ENCODE measurements at places on chromosomes 5 and 9.

- no peak for DNase-seq
Observed at GRCh38 chr9:125910286-125910685, 163.1 kb downstream of the PBX3 start.

DNA sequence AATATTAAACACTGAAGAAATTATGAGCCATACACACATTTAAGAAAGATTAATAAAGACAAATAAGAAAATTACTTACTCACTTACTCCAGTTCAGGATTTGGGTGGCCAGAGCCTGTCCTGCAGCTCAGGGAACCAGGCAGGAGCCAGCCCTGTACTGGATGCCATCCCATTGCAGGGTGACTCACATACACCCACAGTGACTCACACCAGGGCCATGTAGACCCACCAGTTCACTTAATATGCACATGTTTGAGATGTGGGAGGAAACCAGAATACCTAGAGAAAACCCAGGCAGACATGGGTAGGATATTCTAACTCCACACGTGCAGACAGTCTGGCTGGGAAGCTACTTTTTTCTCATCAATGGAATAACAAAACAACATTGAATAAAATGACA, 49.6 kb upstream of the ADRB2 start:
- DNase-seq: peak; percentile 96

DNA sequence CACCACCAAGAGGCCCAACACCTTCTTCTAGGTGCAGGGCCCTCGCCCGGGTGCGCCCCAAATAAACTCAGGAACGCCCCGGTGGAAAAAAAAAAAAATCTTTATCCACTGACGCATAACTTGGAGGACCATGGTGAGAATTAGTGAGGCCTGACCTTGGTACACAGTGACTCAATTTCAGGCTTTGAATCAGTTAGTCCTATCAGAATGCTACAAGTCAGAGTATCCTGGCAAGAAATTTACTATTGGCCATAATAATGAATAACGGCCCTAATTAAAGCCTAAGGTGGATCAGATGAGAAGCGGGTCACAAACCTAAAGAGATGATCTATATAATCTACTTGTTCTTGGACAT, 914.2 kb upstream of the DMAC1 start:
- no peak for DNase-seq

DNA sequence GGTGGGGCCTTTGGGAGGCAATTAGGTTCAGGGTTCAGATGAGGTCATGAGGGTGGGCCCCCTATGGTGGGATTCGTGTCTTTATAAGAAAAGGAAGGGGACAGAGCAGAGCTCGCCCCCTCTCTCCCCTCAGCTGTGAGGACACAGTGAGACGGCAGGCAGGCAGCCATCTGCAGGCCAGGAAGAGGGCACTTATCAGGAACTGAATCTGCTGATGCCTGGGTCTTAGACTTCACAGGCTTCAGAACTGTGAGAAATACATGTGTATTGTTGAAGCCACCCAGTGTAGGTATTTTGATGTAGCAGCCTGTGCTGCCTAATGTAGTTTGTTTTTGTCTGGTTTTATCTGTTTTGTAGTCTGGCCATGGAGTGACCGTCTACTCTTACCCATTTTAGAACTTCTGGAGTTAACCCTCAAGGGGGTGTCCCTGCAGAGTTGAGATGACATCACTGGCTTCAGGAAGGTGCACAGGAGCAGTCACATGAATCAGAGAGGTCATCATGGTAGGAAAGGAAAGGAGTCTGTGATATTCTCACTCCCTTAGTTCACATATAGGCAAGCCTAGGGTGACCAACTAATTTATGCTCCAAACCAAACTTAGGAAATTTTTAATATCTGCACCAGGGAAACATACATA, 71.0 kb downstream of the LRRC70 start:
- no peak for DNase-seq

DNA sequence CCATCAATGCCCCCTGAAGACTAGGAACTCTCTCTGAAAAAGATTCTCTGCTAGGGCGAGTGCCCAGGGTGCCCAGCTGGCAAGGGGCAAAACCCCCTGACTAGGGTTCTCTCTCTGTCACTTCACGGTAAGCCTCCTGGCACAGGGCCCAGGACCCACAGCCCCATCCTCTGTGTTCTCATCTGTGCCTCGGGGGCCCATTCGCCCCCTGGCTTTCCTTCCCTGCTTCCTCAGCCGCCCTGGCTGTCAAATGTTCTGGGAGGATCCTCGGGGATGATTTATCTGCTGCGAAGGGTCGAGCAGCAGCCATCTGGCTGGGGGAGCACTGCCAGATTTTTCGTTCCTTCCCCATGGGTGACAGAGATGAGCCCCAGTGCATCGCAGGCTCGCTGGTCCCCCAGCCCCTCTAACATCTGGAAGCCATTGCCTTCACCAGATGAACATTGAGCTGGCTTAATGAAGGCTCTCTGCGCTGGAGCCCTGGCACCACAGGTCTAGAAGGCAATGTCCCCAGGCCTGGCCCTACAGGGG, 24.2 kb downstream of the HMCN2 start:
- no peak for DNase-seq

GRCh38 chr5:108367679-108368334, 14.1 kb downstream of the FBXL17 start:
- no peak for DNase-seq

- peak; percentile 51 for DNase-seq
Observed at GRCh38 chr5:175464074-175464941, 14.1 kb upstream of the SFXN1 start.

DNA sequence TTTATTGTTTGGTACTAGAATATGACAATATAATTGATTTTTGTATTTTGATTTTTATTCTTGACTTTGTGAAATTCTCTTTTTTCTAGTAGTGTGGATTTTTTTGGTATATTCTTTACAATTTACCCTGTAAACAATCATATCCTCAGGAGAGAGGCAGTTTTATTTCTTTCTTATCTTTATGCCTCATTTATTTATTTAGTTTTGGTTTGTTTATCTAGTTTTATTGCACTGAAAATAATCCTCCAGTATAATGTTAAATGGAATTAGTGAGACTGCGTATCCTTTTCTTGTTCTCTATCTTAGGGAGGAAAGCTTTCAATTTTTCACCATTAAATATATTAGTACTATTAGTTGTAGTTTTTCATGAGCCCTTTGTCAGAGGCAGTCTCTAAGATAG, 109.4 kb downstream of the MACROH2A1 start:
- no peak for DNase-seq

DNA sequence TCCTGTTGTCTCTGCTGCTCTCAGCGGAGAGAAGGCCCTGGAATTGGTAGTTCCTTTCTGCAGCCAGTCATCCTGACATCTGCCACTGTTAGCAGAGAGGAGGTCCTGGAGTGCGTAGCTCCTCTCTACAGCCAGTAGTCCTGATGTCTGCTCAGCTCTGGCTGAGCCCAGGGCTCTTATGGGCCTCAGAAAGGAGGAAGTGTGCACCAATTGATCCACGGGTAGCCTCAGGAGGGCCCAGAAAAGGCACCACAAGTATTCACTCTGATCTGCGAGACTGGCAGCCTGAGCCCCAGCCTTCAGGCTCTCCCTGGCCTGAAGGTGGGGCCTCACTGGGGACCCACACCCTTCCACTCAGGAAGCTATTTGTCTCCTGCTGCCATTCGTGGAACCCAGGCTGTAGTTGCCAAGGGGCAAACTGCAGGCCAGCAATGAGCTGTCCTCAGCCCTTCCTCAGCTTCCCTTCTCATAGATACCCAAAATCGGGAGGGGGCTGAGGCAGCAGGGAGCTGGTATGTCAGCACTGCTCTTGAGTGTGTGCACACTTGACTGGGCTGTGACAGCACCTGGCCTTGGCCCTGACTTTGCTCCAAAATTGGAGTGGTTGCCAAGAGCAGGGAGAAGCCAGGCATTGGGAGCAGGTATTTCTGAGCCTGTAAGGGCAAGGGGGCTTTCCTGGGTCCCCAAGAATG, 1049.5 kb upstream of the ACO1 start:
- DNase-seq: no peak

GRCh38 chr5:14451871-14452270, 129.7 kb upstream of the OTULINL start:
- DNase-seq: no peak

DNA sequence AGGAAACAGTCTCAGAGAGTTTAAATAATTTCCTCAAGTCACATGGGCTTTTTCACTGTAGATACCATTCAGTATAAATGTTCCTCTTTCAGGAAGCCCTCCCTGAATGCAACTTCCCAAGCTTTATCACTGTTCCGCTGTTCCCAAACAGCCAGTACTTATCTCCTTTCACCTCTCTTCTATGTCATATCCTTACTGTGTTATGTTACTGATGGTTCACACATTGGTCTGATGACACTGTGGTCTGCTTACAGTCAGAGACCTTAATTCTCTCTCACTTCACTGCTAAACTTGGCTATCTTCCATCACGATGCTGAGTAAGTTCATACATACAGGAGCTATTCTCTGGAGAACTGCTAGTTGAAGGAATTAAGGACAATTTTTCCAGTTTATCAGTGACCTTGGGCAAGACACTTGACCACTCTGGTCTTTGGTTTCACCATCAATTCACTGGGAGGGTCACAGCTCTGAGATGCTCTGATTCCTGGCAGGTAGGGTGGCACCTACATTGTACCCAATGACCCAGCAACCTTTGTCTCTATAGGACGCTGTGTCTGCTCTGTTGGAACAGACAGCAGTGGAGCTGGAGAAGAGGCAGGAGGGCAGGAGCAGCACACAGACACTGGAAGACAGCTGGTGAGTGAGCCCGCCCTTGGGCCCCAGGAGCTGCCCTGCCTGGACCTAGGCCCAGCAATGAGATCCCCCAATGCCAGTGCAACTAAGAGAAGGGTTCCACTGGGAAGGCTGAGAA, 42.1 kb upstream of the RARS1 start:
- no peak for DNase-seq

GRCh38 chr9:32571969-32572899, 725 bp downstream of the NDUFB6 start:
- DNase-seq: peak; percentile 81

DNA sequence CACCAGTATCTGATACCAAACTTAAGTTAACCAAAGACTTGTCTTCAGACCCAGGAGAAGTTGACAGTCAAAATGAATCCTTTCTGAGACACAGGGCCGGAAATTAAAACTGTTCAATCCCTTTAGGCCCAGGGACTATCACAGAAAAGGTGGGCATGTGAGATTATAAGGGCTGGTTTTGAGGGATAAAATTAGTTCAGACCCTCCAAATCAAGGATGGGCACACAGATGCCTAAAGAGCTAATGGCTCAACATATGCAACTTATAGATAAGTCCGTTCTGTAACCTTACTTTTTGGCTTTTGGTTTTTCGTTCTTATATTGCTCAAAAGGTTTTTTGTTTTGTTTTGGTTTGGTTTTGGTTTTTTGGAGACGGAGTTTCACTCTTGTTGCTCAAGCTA, 129.6 kb upstream of the ABCA1 start:
- DNase-seq: no peak

DNA sequence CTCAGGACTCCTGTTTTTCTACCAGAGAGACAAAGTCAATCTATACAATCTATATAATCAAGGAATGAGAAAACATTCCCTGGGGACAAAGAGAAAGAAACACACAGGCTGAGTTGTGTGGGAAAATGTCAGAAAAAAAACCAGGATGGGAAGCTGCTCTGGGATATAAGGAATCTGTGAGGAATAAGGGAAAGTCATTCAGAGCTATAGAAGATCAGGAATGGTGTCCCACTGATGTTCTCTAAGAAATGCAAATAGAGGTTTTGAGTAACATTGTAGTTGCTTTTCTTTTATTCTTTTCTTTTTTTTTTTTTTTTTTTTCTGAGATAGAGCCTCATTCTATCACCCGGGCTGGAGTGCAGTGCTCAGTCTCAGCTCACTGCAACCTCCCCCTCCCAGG, 605.9 kb upstream of the KLF4 start:
- DNase-seq: no peak

DNA sequence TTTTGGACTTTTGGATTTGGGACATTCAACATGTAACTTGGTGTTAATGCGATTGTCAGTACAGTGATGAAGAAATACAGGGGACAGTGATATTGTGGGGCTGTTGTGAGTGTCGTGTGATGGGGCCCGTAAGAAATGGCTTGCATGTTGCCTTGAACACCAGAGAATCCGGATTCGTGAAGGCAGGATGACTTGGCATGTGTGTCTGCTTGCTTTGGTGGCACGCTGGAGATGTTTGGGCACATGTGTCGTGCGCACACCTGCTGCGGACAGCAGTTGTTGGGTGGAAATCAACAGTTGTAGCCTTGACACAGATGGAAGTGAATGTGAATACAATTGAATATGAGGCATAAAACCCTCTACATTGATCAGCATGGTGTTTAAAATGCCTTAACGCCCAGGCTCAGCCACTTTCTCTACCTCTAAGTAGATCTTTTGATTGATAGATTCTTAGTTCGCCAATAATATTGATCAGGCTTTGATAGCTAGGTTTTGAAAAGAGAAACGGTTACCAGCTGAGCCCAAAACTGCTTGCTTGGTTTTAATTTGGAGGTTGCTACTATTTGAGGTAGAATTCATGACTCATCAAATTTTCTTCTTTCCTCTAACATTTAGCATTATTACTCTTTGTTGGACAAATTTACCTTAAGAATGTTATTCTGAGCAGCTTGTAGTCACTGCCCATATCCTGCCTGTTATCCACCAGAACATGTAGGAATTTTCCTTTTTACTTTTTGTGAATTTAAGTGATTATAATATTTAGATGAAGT, 94.4 kb downstream of the TRIO start:
- no peak for DNase-seq

DNA sequence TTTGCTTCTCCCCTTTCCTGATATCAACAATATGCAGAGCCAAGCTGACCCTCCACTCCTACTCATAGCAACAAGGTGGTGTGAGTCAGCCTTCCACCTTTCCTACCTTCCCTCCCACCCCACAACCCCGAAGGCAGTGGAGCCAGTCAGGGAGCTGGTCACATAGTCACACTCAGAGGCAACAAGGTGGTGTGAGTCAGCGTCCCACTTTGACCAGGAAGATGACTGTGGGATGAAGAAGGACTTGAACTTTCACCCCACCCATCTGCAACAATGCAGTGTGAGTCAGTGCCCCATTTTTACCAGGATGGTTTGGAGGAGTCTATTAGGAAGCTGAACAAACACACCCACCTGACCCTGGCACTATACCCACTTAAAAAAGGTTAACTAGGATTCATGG, 30.1 kb upstream of the ZNF782 start:
- DNase-seq: peak; percentile 58

GRCh38 chr9:71681708-71682272, 86.5 kb downstream of the CEMIP2 start:
- DNase-seq: peak; percentile 44

- DNase-seq: peak; percentile 43
Observed at GRCh38 chr5:138352722-138353559, 456 bp downstream of the KDM3B start.
